ENCODE measurements at places on chromosomes 7 and 10.
A peak's percentile ranks its signal among the peaks of the same experiment; 100 is the strongest.

DNA sequence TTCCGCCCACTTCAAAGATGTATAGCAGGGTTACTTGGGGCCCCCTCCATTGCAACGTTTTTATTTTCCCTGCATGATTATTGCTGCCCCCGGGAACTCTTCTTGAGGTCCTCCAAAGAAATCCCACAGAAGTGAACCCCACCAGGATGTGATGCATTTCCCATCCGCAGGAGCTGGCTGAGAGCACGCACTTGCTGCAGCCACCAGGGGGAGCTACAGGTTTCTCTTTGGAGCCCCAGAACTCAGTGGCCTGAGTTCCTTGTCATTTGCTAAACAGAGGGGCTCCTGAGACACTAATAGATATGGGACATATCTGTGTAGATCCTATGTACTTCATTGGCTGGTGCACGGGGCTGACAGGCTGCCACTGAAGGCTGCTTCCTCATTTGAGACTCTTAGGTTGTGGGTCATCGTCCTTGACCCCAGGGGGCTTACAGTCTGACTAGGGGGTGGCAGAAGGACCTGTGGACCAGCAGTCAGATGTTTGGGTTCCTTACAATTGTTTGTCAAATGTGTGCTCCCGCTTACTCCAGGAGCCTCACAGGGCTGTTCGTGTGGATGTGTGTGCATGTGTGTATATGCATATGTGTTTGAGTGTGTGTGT lies 52.3 kb upstream of the ENO4 start:
- peak; percentile 14 for DNase-seq

GRCh38 chr7:156827587-156828203 lies 65.3 kb downstream of the LMBR1 start:
- DNase-seq = no peak

- DNase-seq = no peak
These were observed 25.3 kb upstream of the GIMAP6 start for GRCh38 chr7:150657526-150657925.

DNA sequence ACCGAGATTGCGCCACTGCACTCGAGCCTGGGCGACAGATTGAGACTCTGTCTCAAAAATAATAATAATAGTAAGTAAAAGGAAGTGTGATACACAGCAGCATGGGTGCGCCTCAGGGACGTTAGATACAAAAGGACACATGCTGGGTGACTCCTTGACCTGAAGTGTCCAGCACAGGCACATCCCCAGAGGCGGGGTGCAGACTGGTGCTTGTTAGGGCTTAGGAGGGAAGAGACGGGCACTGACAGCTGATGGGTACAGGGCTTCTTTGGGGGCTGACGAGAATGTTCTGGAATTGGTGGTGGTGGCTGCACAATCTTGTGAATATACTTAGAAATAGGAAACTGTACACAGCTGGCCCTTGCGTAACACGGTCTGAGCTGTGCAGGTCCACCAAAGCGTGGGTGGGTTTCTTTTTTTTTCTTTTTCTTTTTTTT lies 61.8 kb upstream of the DNAJB6 start:
- DNase-seq = no peak

- no peak for DNase-seq
These were observed 24.0 kb downstream of the OR9A2 start for GRCh38 chr7:143002898-143003297.

DNA sequence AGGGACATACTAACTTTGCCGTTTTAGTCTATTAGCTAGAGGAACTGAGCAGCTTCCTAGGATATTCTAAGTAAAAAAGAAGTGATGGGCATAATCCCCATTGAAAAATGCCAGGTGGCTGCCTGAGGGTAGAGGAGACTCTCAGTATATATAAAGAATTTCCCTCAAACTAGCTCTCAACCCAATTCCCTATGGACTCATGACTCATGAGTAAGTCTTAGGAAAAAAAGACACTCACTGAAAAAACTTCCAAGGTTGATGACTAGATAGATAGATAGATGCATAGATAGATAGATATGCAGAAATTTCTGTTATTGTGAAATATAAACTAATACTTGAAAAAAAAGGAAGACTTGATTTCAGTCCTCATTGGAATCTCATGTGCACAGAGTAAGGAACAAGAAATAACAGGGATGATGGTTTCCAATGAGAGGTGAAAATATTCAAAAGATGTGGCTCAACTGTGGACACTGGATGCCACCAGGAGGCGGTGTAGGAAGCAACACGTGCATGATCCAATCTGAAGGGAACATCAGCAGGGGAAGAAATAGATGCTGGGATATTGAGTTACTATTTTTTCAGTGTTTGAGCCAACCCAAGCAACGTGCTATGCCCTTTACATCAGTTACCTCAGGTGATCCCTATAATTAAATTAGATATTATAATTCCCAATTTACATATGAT lies 711.0 kb upstream of the LRRTM3 start:
- no peak for DNase-seq

DNA sequence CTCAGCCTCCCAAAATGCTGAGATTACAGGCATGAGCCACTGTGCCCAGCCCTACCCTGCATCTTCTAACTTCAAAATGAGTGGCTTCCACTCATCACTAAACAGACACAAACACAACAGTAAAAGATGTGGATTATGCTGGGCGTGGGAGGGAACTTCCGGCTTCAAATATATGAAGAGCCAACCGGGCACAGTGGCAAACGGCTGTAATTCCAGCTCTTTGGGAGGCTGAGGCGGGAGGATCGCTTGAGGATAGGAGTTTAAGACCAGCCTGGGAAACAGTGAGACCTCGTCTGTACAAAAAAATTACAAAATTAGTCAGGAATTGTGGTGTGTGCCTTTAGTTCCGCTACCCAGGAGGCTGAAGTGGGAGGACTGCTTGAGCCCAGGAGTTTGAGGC lies 92.2 kb upstream of the GNA12 start:
- DNase-seq = no peak

- DNase-seq = no peak
These were observed 13.5 kb downstream of the LRMDA start for GRCh38 chr10:75444781-75445386.

GRCh38 chr7:95922191-95922590 lies 149.8 kb downstream of the DYNC1I1 start:
- DNase-seq = no peak

- no peak for DNase-seq
These were observed 32.5 kb upstream of the GPR158 start for GRCh38 chr10:25142116-25142864.

DNA sequence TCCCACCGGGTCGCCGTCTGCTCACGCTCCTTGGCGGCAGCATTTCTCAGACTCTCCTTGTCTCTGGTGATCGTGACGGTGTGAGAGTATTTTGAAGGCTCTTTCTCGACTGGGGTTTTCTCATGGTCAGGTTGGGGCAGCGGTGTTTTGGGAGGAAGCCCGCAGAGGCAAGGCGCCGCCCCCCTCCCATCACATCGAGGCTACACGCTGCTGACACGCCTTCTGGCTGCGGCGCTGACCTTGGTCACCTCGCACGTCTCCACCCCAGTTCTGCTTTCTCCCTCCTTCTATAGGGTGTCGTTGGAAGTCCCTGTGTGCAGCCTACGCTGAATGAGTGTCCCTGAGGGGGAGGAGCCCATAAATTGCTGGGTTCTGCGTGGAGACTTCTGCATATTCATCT lies 55.2 kb downstream of the GLRX3 start:
- DNase-seq = no peak

DNA sequence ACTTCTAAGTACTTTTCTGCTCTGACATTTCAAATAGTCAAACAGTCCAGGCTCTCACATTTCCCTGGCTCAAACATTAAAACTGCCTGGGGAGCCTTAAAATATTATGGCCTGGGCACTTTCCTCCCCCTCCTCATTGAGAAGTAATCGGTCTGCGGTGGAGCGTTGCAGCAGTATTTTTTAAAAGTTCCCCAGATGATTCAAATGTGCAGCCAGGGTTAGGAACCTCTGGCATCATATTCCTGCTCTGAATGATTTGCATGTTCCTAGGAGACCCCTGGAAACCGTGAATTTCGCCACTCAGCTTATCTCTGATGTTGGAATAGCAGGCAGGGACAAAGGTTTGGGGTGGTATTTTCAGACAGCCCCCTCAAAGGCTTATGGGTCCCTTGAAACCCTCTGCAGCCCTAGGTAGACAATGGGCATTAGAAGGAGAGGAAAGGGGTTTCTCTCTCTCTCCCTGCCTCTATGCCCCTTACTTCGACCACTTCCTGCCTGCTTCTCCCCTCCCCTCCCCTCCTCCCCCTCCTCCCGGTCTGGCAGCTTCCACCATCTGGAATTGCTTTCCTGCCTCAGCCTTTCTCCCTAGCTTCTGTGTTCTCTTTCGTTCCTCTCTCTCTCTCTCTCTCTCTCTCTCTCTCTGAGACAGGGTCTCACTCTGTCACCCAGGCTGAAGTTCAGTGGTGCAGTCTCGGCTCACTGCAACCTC lies 622.2 kb downstream of the GALNT17 start:
- no peak for DNase-seq

- DNase-seq = no peak
These were observed 374.7 kb upstream of the VWC2 start for GRCh38 chr7:49398746-49399145.
